SJCRH30 (cell line): ENCODE measurements at places on chromosomes 5 and 9.
A peak's percentile ranks its signal among the peaks of the same experiment; 100 is the strongest.

GRCh38 chr5:2387250-2387633, 364.2 kb downstream of the IRX2 start:
- no peak for DNase-seq

DNA sequence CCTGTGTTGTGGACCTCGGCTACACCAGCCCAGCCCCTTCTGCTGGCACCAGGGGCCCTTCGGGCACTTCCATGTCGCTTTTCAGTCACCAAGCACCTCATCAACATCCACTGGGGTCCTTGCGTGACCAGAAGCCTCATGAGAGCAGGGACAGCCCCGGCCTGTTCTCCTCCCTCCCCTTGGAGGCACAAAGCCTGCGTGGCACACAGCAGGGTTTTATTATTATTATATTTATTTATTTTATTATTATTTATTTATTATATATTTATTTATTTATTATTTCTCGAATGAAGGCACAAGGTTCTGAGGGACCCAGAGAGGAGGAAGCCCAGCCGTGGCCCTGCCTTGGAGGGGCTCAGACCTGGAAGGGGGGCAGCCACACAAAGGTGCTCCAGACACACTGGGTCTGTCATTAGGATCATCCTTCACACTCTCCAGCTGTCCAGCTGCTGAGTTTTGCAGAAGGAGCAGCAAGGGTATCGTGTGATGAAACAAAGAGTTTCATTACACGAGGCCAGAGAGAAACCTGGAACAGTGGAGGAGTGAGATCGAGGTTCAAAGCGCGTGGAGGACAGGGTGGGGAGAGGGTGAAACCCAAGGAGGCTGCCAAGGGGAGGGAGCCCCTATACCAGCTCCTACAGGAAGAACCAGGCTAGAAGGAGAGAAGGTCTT, 5.2 kb downstream of the VAV2 start:
- no peak for DNase-seq

DNA sequence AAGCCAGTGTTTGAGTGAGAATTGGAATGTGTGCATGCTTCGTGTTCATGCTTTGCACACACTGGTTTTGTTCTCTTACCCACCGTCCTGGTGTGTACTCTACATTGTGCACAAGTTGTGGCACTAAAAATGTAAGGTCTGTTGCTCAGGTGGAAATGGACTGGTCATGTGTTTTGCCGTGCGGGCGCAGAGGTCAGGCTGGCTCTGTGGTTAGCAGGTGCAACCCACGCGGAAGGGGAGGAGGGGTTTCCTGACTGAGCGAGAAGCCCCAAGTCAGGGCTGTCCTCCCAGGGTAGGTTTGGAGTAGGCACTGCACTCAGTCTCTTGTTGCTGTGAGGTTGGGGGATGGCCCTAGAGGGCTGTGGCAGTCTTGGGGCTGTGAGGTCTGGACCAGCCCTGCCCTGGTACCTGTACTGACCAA, 86.6 kb downstream of the EHMT1 start:
- no peak for DNase-seq

- DNase-seq: peak; percentile 52
Observed at GRCh38 chr5:127757576-127757975, 54.4 kb downstream of the CCDC192 start.

DNA sequence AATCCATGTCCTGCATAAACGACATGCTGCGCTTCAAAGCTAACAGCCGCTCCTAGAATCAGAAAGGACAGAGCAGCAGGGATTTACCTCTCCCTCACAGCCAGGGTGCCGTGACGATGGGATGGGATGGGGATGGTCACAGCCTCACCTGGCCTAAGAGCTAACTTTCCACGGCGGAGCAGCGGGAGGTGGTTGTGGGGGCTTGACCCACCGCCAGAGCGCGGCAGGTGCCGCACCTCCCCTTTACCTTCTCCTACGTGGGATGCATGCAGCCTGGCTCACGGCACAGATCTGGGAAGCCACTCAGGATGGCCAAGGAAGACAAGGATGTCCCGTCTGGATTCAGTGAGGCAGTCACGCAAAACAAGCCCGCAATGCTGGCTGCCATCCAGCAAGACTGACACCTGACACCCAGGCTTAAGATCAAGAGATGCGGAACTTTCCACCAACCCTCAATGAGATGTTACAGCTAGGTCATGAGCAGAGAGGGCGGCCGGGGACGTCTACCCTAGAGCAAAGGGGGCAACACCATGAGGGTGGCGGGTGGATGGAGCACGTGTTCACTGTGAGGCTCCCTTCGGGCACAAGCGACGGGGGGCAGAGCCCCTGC, 5.8 kb downstream of the BRD9 start:
- DNase-seq: no peak

DNA sequence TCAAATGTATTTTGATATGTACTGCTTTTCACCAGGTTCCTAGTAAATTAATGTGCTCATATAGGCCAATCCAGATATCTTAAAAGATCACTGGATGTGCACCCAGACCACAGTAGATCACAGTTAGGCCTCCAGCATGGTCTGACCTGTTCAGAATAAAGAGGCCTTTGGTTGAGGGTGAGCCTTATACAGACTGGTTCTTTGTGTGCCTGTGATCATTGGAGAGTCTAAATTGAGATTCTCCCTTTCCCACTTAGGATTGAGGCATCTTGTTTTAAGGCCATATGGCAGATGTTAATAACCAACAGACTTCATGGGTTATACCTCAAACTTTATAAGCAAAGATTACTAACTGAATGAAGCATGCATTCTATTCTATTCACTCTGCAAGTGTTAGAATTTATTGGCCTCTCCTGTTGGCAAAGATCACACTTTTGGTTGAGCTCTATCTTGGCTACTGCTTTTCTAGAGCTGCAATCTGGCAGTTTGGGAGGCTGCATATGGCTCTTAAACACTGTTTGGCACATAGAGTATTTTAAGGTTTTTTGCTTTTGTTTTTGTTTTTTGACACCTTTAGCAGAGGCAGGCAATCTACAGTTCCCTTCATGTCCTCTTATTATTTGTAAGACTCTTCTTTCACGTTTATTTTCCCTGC, 8.5 kb downstream of the CHSY3 start:
- DNase-seq: no peak

GRCh38 chr5:172816925-172817562, 17.0 kb upstream of the ERGIC1 start:
- peak; percentile 43 for DNase-seq

DNA sequence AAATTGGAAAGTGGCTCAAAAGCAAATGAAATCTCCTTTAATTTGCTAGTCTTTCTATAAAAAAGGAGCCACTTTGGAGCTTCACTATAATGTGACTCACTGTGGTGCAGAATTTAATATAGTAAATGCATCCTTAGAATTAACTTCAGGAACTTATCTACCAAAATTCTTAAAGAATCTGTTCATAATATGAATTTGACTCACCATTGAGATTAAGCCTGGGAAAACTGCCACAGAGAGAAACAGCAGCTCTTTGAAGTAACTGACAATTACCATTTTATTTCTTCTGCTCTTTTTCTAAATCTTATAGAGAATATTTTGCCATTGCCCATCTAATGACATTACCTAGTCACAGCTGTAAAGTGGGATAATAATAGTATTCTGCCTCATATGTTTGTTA, 211.9 kb upstream of the CDH6 start:
- no peak for DNase-seq

GRCh38 chr9:99222416-99223270, 561 bp downstream of the SEC61B start:
- no peak for DNase-seq

DNA sequence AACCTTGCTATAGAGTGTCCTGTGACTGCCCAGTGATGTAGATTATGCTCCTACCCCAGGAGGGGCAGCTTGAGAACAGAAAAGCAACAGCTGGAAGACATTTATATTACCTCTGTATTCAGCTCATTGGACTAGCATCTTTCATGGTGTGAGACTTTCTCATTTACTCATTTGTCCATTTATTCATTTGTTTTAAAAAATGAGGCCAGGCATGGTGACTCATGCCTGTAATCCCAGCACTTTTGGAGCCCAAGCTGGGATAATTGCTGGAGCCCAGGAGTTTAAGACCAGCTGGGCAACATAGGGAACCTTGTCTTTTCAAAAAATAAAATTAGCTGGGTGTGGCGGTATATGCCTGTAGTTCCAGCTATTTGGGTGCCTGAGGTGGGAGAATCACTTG, 130.0 kb upstream of the LHFPL2 start:
- DNase-seq: peak; percentile 72

GRCh38 chr9:84677080-84677479, 7.6 kb downstream of the NTRK2 start:
- DNase-seq: no peak

- DNase-seq: no peak
Observed at GRCh38 chr5:159319832-159320231, 10.5 kb downstream of the IL12B start.

- peak; percentile 44 for DNase-seq
Observed at GRCh38 chr9:16689351-16689938, 181.0 kb downstream of the BNC2 start.

DNA sequence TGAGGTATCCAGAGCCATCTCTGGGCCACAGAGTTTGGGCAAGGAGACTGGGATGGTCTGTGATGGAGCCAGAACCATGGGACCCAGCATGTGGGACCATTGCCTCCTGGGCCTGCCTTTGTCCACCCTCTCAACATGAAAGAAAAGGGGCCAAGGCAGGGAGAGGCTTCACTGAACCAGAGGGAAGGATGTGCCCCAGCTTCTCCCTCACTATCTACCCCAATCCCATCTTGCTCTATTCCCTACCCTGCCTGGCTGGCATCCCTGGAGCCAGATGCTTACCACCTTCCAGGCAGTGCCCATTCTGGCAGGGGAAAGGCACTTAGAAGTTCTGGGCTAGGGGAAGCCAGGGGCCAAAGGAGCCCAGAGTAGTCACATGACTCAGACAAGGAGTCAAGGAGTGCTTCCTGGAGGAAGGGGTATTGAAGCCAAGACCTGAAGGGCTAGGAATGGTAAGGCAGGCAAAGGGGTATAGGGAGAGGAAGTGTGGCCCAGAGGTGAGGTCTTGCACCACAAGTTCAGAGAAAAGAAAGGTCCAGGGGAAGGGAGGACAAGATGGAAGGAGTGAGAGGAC, 9.8 kb downstream of the PDLIM4 start:
- no peak for DNase-seq

DNA sequence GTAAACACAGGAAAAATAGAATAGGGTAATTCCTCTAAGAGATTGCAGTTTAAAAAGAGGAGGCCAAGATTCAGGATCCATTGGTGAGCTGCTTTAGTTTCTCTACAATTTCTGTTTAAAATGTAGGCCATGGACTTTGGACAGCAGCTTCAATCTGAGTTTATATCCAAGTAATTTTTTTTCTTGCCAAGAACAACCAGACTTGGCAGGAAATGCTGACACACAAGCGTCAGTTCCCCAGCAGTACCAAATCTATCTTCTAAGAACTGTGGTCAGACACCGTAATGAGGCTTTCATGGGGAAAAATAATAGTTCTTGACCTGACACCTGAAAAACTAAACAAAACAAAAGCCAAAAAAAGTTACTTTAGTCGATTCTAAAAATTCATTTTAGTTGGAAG, 528.8 kb downstream of the CSNK1G3 start:
- DNase-seq: no peak

DNA sequence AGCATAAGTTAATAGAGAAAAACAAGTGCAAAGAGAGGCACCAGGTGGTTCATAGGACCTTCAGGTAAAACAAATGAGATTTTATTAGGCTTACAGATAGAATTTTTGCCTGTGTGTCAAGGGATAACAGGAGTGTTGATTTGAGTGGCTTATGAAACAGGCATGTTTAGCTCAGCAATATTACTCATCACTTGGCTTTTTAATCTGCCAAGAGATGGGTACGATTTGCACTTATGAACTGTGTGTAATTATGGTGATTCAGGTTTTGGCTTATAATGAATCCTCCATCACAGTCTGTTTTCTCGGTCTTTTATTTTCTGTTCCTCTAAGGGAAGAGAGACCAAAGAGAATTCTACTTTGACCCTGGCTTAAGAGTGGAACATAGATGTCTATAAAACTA, 199.3 kb downstream of the DMRTA1 start:
- DNase-seq: no peak

DNA sequence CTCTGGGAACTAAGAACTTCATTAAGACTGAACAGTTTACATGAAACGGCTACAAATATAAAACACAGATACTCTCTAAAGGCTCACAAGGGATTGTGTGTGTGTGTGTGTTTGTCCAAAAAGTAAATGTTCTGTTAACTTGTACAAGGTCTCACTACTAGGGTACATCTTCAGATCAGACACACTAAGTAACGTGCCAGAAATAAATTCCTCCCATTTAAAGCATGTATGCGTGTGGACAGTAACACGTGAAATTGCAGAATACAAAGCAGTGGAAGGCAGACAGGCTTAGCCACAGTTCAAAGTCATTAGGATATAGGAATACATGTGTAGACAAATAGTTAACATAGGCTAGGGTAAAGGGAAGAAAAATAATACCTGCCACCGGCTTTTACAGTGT, 1.8 kb downstream of the BNC2 start:
- DNase-seq: no peak

GRCh38 chr5:20109326-20109725, 121.3 kb upstream of the CDH18 start:
- DNase-seq: no peak

DNA sequence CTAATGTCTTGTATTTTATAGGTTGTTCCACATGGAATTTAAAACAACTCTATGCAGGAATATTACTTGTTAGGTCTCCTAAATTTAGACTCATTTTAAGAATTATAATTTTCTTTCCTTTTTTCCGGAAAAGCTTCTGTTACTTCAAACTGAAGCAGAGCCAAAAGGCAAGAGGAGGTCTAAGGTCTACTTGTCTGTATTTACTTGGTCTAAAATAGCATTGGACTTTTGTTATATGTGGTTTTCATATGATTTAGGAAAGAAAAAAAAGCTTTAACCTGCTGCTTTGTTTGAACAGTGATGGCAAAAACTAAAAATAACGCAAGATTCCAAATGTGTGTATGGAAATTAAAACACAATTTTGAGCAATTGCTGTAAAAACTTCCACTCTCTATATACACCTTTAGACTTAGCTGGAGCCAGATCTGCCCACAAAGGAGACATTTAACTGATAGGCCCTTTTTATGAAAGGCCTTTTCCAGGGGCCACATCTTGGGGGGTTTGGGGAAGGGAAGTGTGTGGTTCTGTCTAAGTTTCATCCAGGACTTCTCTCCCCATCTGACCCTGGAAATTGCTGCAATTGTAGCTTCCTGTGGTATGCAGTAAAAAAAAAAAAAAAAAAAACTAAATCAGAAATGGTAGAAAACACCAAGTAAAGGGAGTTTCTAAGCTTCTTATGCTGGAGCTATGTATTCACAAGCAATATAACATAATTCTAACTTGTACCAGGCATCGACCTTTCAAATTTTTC, 307.7 kb upstream of the MEF2C start:
- DNase-seq: peak; percentile 11

GRCh38 chr9:38003230-38003629, 65.8 kb downstream of the SHB start:
- no peak for DNase-seq

- DNase-seq: peak; percentile 76
Observed at GRCh38 chr9:131747352-131747751, 7.5 kb upstream of the RAPGEF1 start.

DNA sequence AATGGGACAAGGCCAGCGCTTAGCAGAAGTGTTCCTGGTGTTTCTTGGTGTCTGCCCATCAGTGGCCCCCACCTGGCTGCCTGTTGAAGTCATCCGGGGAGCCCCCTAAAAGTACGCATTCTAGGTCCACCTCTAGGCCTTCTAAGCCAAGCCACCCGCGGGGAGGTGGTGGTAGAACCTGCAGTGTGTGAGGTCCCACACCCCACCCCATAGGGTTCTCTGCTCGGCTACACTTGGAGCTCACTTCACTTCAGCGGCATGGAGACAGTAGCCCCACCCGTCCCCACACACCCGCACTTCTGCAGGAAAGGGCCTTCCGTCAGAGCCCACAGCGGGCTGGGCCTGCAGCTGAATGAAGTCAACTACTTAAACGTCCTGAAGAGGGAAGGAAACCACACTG, 29.6 kb upstream of the FCN2 start:
- no peak for DNase-seq

GRCh38 chr5:81246697-81247096, 13.6 kb downstream of the CKMT2 start:
- DNase-seq: no peak
